ENCODE measurements at places on chromosomes 4 and X.

- no peak for DNase-seq
These were observed 29.3 kb downstream of the SOD3 start for GRCh38 chr4:24824720-24825119.

DNA sequence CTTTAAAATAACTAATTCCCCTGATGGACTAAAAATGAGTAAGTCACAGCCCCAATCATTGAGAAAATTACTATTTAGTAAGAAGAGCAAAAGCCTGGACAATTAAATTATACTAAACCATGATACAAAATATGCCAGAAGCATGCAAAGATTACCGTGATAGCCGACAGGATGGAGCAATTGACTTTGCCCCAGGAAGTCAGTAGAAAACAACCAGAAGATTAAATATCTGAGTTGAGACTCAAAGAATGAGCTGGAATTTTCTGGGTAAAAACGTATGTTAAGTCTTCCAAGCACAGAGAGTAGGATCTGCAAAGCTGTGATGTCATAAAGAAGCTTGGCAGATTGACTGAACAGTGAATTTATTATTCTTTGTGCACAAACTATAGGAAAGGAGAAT is 816.1 kb upstream of the TENM3 start:
- no peak for DNase-seq

- no peak for DNase-seq
These were observed 2.9 kb upstream of the FAT1 start for GRCh38 chr4:186726426-186727168.

DNA sequence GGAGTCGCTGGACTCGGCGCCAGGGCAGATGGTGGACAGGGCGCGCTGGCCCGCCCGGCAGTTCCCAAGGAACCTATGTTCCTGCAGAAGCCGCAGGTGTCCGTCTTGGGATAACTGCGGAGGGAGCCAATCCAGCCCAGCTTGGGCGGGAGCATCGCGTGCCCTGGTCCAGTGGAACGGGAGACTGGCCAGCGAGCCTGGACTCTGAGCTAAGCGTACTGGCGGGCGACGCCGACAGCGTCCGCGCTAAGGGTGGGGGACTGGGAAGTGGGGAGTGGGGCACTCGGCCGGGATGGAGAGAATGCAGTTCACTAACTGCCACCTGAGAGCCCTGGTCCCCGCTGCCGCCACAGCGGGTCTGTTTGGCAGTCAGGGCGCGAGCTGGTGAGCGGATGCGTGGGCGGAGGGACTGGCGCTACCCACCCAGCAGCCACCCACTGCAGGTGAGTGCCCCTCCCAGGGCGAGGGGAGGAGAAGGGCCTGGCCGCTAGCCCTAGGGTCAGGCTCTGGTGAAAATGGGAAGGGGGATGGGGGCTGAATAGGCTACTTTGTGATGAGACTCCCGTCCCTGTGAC is 1.3 kb upstream of the MAMLD1 start:
- no peak for DNase-seq

DNA sequence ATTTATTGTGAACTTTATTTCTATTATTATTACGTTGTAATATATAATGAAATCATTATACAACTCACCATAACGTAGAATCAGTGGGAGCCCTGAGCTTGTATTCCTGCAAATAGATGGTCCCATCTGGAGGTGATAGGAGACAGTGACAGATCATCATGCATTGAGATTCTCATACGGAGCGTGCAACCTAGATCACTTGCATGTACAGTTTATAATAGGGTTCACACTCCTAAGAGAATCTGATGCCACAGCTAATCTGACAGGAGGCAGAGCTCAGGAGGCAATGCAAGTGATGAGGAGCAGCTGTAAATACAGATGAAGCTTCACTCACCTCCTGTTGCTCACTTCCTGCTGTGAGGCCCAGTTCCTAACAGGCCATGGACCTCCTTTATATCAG is 2170.2 kb downstream of the PCDH7 start:
- DNase-seq, result no peak

DNA sequence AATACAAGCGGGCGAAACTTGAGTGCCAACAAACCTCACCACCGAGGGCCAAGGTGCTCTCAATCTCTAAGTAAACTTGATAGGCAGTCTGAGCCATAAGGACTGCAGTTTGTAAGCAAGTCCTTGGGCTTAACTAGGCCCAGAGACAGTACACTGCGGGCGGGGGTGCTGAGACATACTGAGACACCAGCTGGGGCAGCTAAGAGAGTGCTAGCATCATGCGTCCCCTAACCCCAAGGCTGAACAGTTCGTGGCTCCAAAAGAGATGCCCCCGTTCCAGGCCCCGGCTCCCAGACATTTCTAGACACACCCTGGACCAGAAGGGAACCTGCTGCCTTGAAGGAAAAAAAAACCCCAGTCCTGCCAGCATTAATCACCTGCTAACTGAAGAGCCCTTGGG is 126.8 kb upstream of the PRDX4 start:
- no peak for DNase-seq

DNA sequence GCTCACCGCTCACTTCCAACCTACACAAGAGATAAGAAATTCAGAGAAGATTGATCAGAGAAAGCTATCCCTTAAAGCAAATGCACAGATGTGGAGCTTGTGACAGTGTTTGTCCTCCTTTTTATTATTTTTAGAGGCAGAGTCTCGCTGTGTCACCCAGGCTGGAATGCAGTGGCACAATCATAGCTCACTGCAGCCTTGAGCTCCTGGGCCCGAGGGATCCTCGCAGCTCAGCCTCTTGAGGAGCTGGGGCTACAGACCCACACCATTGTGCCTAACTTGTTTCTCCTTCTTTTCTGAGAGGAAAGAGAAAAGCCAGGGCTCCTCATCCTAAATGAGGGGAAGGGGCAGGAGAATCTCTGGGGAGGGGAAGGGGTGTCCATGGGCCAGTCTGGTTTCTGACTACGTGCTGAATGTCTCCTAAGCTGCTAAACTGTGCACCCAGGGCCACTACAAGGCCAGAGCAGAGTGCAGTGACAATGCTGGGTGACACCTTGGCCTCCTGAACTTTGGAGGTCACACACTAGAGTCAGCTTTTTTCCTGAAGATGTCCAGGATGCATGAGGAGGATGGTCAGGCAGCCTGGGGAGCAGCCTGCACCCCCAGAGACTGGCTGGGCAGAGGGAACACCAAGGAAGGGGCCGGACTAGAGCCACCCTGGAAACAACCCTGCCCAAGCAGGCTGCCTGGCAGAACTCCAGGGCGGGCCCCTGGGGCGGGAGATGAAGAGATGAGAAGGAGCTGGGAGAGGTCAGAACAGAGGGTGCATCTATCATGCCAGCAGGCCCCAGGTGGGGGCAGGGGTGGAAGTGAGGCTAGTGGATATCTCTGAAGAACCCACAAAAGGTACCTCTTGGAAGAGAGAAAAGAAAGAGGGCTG is 55.5 kb upstream of the PROM1 start:
- DNase-seq, result no peak

GRCh38 chr4:18025288-18025687 is 3.7 kb upstream of the LCORL start:
- DNase-seq, result no peak

- DNase-seq, result no peak
These were observed 419.1 kb downstream of the TMA16 start for GRCh38 chr4:163913571-163913970.

DNA sequence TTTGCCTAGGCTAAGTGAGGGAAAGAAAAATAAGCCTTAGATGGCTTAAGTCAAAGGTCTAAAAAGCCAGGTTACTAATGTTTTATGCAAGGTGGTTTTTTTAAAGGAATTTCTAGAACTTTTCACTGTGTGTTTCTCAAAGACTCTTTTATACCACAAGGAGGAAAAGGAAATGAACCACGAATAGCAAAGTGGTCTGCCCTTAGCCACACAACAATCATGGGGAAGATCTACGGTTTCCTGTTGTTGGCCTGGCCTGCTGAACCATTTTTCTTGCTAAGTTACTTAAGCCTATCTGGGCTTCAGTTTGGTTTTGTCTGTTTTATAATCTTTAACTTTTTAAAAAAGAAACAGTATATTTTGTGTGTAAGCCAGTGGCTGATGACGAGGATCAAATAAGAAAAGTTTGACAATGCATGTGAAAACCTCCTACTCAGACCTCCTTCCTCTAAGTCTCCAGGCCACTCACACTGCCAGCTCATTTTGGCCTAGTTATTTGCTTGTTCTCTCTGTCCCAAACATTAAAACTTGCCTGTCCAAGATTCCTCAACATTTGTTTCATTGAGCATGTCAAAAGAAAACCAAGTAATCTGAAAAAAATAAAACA is 56.7 kb upstream of the COL25A1 start:
- no peak for DNase-seq

Data from stimulated activated CD8-positive, alpha-beta memory T cell treated with anti-CD3 and anti-CD28 coated beads, Interleukin-4, amount 100 ng/mL, for 4 hours (primary cell).